ENCODE measurements at places on chromosomes 13 and 19.
A peak's percentile ranks its signal among the peaks of the same experiment; 100 is the strongest.

- DNase-seq: no peak
Observed at GRCh38 chr13:32228330-32229041, 86.7 kb downstream of the ZAR1L start.

DNA sequence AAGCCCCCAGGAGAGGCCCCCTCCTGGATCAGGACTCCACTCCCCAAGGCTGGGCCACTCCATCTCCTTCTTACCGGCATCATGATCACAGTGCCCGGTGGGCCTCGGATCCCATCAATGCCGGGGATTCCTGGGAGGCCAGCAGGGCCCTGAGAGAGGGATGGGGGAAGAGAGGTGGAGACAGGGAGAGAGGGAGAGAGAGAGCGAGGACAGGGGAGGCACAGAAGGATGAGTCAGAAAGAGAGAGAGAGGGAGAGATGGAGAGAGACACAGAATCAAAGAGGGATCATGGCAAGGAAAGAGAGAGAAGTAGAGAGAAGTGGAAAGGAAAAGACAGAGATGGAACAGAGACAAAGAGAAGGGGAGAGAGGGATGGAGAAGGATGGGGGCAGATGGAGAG is 13.8 kb downstream of the COL5A3 start:
- DNase-seq: no peak

GRCh38 chr13:100552755-100553154 is 35.8 kb downstream of the GGACT start:
- DNase-seq: no peak

- peak; percentile 38 for DNase-seq
Observed at GRCh38 chr19:19034204-19034624, 811 bp downstream of the ARMC6 start.

- DNase-seq: no peak
Observed at GRCh38 chr19:33649627-33650305, 28.0 kb downstream of the CHST8 start.
